ENCODE measurements at places on chromosomes 12 and 14.
A peak's percentile ranks its signal among the peaks of the same experiment; 100 is the strongest.

DNA sequence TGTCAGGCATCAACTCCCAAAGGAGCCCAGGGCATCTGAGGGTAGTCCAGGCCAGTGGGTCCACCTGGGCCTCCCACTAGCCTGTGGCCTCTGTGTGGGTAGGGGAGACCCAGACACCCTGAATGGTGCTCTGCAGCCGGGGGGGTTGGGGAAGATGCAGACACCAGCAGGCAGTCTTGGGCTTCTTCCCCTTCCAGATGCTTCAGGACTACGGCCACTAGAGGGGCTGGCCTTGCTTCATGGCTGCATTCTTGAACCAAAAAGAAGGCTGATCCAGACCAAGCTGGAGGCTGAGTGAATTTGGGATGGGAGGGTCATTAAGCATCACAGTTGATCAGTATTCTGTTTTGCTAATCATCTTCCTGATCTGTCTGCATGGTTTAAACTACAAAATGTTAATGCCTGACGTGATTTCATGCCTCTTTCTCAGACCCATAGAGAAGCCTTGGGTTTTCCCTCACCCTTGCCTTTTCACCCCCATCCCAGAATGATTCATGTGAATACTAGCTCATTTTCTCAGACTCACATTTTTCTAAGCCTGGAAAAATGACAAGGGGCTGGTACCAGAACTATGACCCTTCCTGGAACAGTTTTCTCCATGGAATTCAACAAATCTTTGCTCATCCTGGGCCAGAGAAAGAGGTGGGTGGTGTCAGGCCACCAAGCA, 134.2 kb downstream of the NTF3 start:
- no peak for DNase-seq

DNA sequence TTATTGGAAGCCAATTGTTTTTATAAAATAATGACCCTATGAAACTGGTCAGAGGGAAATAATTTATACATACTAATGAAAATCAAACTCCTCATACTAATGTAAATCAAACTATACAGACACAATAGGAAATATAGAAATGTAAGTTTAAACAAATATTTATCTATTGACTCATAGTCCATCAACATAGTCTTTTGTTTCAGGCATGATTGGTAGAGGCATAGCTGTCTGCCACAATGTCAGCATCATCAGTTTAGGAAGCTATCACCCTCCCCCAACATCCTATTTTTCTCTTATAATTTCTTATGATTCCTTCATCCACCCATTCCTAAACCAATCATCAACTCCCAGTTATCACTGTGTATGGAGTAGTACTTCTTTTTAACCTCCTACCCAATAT, 117.7 kb downstream of the SLC38A6 start:
- no peak for DNase-seq

- no peak for DNase-seq
Observed at GRCh38 chr14:73607241-73607640, 5.1 kb upstream of the ACOT6 start.

DNA sequence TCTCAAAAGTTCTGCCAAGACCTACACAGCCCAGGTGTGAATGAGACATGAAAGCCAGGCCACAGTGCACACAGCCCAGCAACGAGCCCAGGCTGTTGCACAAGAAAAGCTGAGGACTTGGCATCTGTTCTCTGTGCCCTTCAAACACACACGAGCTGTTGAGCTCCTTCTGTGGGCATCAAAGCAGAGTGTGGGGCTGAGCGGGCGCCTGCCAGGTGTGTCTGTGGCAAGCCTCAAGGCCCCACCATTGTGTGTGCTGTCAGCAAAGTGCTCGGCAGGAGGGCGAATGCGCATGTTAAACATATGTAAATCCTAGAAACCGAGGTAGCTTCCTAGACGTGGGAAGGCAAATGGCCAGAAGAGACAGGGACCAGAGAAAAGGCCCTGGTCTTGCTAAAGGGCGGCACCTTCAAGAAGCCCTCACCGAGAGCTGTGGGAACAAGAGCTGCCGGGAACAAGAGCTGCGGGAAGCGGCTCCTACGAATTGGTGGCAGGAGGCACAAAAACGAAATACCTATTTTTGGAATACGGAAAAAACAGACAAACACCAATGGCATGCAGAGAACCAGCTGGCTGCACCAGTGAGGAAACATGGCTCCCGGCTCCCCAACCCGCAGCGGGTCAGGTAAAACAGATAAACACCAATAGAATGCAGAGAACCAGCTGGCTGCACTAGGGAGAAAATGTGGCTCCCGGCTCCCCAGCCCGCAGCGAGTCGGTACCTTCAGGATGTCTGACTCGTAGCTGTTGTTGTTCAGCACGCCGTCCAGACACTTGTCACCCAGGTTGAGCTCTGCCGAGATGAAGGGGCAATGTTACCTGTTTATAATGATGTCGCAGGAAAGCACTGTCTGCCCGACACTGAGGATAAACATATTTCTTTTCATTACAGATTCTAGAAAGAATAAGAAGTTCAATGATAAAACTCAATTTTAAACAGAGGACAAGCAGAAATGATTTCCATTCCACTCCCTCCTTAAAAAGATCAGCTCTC, 19.0 kb upstream of the GOLGA3 start:
- no peak for DNase-seq

GRCh38 chr12:19034937-19035336, 94.6 kb upstream of the PLEKHA5 start:
- DNase-seq, result no peak

DNA sequence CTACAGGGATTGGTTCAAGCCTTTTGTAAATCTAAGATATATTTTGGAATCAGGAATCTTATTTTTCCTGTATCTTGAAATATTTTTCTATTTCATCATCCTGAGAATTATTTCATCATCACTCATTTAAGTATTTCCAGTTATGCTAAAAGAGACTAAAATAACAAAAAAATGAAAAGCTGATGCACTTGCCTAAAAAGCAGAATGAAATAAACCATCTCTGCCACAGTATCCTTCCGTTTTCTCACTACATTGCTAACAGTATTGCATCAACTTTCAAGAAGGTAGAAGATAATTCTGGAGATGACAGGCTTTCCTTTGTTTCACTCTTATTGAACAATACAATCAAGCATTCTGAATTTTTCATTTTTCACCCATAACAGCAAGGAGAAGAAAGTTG, 31.1 kb upstream of the EIF5 start:
- no peak for DNase-seq

GRCh38 chr14:60648934-60649874, at the start of gene SIX1:
SIX1 (minus strand) TSS chr14:60649477; CDS start chr14:60649189, 288 bp downstream.
- peak; percentile 79 for DNase-seq

- no peak for DNase-seq
Observed at GRCh38 chr12:122876731-122877130, 19.2 kb downstream of the VPS37B start.

GRCh38 chr12:53299101-53299453, 418 bp upstream of the MYG1 start:
- peak; percentile 90 for DNase-seq

- DNase-seq, result peak; percentile 69
Observed at GRCh38 chr12:122366685-122367475, 55.6 kb downstream of the CLIP1 start.

GRCh38 chr14:67487937-67488893, at the start of gene TMEM229B:
TMEM229B (minus strand) TSS chr14:67488721; CDS start chr14:67473923, 14,798 bp downstream.
- peak; percentile 32 for DNase-seq

GRCh38 chr14:64089920-64090319, 204.3 kb downstream of the ESR2 start:
- DNase-seq, result no peak

GRCh38 chr14:55332654-55333570, 61.7 kb downstream of the FBXO34 start:
- no peak for DNase-seq

DNA sequence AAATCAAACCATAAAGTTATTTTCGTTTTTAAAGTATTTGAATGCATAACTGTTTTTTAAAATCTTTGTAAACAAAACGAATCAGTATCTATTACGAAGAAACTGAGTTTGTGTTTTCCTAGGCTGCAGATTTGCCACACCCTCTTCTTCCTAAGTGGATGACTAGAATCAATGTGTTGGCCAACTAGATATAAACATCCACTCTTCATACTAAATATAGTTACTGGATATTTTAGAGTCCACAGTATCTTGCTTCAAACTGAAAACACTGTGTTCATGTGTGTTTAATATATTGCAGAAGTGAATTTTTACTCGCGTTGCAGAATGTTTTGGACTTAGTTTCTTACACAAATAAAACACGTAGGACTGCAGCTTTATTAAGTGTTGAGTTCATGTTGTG, 63.2 kb downstream of the KLHL28 start:
- DNase-seq, result peak; percentile 7

GRCh38 chr12:101323255-101323654, 43.4 kb downstream of the UTP20 start:
- no peak for DNase-seq

GRCh38 chr14:80658155-80658554, 283.4 kb downstream of the CEP128 start:
- DNase-seq, result no peak

DNA sequence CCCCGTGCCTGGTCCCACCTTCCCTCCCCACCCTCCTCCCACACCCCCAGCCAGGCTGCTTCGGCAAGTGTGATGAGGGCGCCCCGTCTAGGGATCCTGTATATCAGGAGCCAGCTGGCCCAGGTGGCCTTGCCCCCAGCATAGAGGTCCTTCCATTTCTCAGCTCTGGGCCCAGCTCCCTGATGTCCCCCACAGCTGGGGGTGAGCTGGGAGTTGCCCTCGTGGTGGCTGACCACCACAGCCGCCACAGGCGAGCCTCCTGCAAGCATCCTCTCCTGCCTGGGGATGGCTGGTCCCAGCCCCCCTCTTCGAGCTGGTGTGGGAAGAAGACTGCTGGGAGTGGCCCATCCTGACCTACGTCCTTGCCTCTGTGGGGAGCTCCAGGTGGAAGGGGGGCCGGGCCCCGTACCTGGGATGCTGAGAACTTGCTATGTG, 7.4 kb downstream of the ASPG start:
- no peak for DNase-seq

- DNase-seq, result no peak
Observed at GRCh38 chr12:14452865-14453264, 87.4 kb downstream of the ATF7IP start.

- DNase-seq, result no peak
Observed at GRCh38 chr12:42024495-42024830, 120.2 kb downstream of the GXYLT1 start.

- no peak for DNase-seq
Observed at GRCh38 chr14:67319142-67319541, 40.5 kb downstream of the ATP6V1D start.

DNA sequence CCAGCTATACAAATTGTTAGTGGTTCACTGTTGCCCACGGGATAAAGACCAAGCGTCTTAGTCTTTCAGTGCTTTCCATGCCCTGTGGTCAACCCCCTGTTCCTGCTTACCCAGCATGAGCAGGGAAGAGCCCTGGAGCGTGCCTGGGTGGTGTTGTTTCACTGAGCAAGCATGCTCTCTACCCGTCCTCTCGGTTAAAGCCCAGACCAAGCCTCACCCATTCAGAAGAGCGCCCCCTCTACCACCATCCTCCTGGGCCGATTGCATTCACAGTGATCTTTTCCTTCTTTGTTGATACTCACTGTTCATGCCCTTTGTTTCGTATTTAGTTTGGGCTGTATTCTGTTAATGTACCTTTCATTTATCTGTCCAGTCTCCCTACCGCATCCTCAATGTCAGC, 25.1 kb downstream of the DYRK4 start:
- no peak for DNase-seq

- peak; percentile 56 for DNase-seq
Observed at GRCh38 chr12:16939871-16940306, 333.9 kb upstream of the LMO3 start.

DNA sequence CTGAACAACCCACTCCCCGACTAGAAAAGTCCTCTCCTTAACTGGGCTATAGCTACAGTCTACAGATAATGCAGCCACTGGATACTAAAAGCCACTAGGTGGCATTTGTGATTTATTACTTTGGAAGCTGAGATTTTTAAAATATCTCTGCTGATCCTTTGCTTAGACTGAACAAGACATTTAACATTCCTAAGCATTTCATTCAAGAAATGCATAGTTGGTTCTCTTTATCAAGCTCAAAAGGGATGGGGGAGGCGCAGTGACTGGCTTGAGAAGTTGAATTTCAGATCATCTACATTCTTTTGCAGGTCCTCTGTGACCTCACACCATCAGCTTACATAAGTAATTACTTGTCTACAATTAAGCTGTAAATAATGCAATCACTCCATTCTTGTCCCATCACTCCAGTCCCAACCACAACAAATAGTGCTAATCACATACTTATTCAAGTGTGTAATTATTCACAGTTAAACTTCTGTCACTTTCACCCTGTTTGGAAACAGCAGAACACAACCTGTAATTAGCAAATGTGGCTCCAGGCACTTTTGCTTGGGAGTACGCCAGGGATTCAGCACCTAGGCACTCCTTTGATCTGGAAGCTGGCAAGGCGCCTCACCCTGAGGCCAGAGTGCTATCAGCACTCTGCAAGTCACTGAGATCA, 203.6 kb downstream of the NOVA1 start:
- DNase-seq, result no peak

DNA sequence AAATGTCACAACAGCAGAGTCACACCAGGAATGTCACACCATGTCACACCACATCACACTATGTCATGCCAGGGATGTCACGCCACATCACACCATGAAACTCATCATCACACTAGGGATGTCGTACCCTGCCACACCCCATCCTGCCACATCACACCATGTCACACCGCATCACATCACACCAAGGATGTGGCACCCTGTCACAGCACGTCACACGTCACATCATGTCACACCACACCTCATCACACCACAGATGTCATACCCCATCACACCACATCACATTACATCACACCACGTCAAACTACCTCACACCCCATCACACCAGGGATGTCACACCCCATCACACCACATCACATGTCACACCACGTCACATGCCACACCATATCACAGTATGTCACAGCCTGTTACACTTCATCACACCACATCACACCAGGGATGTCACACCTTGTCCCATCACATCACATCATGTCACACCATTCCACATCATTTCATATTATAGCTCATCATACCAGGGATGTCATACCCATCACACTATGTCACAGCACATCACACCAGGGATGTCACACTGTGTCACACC, 90.9 kb downstream of the TMEM121 start:
- DNase-seq, result no peak

DNA sequence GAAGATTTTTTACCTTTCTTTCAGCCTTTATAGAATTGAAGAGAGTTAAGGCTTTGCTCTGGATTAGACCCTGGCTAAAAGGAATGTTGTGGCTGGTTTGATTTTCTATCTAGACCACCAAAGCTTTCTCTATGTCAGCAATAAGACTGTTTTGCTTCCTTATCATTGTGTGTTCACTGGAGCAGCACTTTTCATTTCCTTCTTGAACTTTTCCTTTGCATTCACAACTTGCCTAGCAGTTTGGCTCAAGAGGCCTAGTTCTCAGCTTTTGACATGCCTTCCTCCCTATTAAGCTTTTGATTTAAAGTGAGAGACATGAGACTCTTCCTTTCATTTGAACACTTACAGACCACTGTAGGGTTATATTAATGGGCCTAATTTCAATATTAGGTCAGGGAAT, 64.1 kb upstream of the USP15 start:
- no peak for DNase-seq

GRCh38 chr12:85681333-85681732, 154.9 kb downstream of the RASSF9 start:
- no peak for DNase-seq

DNA sequence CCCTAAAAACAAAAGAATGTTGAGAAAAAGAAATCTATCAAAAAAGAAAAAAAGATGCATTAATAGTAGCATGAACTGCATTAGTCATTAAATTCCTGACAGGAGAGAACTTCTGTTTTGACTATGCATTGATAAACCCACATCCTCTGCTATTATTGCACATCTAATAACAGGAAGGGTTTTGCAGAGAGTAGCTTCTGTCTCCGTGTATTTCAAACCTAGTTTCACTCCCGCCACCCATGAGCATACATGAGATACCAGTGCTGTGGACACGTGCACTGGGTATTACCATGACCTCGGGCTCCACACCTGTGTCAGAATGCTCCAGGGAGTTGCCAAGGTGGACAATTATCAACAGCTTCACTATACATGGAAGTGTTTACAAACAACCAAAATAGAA, 449.1 kb upstream of the SOX5 start:
- no peak for DNase-seq

Measured in suppressor macrophage (primary cell).